Heart right ventricle (tissue), 16 donors: ENCODE measurements at places on chromosomes 4 and X. TPM values are rescaled to one million over a fixed set of nuclear protein-coding genes. Genes with fewer than 3 reads are reported as not detected.

Gene FATE1
- 0.31 TPM for total RNA-seq

Gene MAGEA2
- not detected for total RNA-seq

Gene BEX5
- total RNA-seq: 1.6 TPM

Gene ARSD
- 5.1 TPM for total RNA-seq

Gene MAGEB16
- total RNA-seq: not detected

Gene TMEM31
- not detected for total RNA-seq

Gene NPY2R
- total RNA-seq: not detected

Gene NRK
- total RNA-seq: 1.8 TPM

Gene HSD17B13
- 0.36 TPM for total RNA-seq

Gene NPFFR2
- not detected for total RNA-seq

Gene SPATA18
- total RNA-seq: 1.8 TPM

DNA sequence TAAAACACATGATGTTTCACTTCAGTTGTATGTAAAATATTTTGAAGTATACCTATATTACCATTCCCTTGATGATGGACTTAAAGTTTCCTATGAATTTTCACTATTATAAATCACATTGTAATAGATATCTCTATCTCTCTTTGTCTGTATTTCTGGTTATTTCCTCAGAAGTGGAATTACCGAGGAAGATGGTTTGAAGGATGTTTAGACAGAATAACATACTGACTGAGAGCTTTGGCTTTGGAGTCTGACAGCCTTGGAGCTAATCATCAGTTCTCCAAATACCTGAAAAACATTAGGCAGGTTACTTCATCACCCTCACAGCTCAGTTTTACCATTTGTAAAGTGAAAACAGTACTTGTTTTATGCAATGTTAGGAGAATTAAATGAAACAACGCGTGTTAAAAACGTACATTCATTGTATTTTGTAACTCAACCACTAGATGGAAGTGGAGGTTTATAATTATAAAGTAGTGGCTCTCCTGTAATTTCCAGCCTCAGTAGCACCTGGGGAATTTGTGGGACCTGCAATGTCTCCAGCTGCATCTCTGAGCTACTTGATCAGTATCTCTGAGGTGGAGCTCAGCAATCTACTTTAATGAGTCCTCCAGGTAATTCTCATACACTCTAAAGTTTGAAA is 14.3 kb downstream of the JCHAIN start:
- DNase-seq: no peak

GRCh38 chr4:102901804-102902203 is 33.0 kb downstream of the CISD2 start:
- no peak for DNase-seq

DNA sequence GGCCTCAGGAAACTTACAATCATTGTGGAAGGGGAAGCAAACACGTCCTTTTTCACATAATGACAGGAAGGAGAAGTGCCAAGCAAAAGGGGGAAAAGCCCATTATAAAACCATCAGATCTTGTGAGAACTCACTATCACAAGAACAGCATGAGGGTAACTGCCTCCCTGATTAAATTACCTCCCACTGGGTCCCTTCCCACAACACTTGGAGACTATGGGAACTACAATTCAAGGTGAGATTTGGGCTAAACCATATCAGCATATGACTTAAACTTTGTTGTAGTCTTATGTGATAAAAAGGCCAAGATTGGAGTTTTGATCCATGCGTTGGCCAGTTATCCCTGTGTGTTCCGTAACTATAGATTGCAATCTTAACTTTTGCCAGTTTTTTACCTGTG is 68.3 kb downstream of the C4orf33 start:
- DNase-seq: no peak

GRCh38 chr4:153520801-153521329 is 54.7 kb downstream of the TMEM131L start:
- no peak for DNase-seq

DNA sequence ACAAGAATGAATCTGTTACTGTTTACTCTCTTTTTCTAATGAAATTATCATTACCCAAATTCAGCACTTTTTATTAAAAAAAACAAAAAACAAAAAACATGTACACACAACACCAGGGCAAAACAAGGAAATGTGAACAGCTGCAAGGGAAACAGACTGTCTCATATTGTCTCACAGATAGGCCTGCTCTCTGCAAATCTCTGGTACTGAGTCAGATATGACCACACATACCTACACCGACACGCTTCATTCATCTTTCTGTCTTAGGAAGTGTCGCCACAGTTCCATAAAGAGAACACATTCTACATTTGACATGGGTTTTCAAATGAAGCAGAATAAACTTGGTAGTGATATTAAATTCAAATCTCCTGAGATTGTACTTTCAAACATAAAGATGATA is 92.2 kb upstream of the GPR34 start:
- DNase-seq: no peak

GRCh38 chr4:90318193-90318592 is 191.0 kb downstream of the CCSER1 start:
- no peak for DNase-seq

GRCh38 chrX:69107747-69108401 is 57.4 kb downstream of the PJA1 start:
- DNase-seq: no peak

- DNase-seq: no peak
Observed at GRCh38 chr4:95362906-95363558, 185.7 kb downstream of the UNC5C start.

GRCh38 chrX:42944381-42944998 is 166.5 kb upstream of the PPP1R2C start:
- no peak for DNase-seq

GRCh38 chr4:16783119-16783518 is 115.3 kb downstream of the LDB2 start:
- DNase-seq: no peak

- no peak for DNase-seq
Observed at GRCh38 chr4:38815885-38816782, 11.5 kb upstream of the TLR1 start.

GRCh38 chr4:124104101-124104500 is 608.4 kb downstream of the ANKRD50 start:
- DNase-seq: no peak

DNA sequence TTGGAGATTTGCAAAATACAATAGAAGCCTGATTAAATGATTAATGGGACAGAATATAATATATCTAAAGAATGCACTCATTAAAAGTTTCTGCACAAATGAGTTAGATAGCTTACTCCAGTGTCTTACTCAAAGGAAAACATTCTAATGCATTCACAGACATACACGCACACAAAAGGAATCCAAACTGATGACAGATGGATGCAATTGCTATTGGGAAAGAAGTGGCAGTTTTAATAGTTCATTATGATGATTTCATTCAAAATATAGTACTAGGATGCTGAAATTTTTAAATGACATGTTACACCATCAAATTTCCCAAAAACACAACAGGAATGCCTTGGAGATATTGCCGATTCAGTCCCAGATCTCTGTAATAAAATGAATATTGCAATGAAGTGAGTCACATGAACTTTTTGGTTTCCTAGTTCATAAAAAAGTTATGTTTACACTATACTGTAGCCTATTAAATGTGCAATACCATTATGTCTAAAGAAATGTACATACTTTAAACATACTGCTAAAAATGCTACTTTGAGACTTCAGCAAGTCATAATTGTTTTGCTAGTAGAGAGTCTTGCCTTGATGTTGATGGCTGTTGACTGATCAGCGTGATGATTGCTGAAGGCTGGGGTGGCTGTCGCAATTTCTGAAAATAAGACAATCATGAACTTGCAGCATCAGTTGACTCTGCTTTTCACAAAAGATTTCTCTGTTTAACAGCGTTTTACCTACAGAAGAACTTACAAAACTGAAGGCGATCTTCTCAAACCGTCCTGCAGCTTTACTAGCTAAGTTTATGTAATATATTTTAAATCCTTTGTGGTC is 45.6 kb downstream of the BBS12 start:
- DNase-seq: no peak

DNA sequence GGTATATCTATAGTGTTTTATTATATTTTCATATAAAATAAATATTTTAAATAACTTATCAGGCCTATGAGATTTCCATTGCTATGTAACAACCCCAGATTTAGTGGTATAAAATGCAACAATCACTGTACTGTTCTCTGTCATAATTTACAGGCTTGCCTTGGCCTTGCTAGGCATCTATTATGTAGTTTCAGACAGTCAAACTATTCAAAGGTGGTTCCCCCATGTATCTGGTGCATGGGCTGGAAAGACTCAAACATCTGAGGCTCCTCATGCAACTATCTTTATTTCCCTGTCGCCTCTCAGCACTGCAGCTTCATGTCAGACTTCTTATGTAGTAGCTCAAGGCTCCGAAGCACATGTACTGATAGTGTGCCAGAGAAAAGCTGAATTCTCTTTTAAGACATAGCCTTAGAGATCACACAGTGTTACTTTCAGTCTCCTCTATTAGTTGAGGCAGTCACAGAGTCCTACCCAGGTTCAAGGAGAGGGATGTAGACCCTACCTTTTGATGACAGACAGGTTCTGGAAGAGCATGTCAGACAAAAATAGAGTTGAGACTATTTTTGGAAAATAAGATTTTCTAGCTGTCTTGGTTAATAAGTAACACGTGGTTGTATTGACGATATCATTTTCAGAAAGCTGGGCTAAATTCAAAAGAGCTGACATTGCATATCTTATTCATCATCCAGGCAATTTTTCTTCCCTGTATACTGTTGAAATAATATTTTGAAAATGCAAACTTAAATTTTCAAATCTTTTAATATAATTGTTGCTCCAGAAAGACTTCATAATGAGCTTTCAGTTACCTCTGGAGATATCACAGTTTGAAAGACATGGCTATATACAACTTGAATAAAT is 19.4 kb downstream of the MTTP start:
- DNase-seq: no peak

- DNase-seq: no peak
Observed at GRCh38 chrX:17021851-17022604, 75.6 kb downstream of the REPS2 start.

DNA sequence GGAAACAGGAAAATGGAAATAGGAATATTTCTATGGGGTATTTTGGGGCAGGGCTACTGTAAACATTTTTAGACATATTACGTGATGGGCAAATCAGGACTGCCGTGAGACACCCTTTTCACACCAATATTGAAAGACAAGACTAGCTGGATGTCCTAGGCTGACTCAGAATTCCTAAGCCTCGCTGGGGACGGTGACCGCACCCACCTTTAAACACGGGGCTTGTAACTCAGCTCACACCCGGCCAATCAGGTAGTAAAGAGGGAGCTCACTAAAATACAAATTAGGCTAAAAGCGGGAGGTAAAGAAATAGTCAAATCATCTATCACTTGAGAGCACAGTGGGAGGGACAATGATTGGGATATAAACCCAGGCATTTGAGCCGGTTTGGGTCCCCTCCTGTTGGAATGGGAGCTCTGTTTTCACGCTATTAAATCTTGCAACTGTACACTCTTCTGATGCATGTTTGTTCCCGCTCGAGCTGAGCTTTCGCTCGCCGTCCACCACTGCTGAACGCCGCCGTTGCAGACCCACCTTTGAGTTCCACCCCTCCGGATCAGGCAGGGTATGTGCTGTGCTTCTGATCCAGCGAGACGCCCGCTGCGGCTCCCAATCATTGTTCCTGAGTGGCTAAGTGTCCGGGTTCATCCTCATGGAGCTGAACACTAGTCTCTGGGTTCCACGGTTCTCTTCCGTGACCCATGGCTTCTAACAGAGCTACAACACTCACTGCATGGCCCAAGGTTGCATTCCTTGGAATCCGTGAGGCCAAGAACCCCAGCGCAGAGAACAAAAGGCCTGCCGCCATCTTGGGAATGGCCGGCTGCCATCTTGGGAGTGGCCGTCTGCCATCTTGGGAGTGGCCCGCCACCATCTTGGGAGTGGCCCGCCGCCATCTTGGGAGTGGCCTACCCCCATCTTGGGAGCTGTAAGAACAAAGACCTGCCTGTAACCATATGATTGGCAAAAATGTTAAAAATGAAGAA is 152.6 kb downstream of the CRLF2 start:
- no peak for DNase-seq

DNA sequence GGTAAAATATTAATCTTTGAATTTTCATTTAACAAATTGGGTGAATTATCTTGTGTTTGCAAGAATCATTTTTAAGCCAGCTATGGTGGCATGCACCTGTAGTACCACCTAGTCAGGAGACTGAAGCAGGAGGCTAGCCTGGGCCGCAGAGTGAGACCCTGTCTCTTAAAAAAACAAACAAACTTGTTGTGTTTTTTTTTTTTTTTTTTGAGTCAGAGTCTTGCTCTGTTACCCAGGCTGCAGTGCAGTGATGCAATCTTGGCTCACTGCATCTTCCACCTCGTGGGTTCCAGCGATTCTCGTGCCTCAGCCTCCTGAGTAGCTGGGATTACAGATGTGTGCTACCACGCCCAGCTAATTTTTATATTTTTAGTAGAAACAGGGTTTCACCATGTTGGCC is 2.2 kb downstream of the TXLNG start:
- DNase-seq: no peak

DNA sequence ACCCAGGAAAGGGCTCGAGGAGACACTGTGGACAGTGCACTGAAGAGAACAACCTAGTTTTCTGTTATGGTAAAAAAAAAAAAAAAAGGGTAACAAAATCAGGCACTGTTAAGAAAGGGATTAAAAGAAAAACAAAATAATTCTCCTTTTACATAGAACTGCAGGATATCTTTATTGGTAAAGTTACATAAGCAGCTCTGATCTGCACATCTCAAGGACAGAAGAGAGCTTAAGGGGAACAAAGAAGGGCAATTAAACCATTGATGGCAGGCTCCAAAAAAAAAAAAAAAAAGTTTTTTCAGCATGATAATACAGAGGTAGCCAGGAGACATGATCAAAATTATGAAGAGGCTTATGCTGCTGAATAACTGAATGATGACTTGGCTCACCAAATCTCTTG is 85.0 kb downstream of the HDAC8 start:
- no peak for DNase-seq

- DNase-seq: no peak
Observed at GRCh38 chrX:6983207-6983955, 164.1 kb upstream of the STS start.

DNA sequence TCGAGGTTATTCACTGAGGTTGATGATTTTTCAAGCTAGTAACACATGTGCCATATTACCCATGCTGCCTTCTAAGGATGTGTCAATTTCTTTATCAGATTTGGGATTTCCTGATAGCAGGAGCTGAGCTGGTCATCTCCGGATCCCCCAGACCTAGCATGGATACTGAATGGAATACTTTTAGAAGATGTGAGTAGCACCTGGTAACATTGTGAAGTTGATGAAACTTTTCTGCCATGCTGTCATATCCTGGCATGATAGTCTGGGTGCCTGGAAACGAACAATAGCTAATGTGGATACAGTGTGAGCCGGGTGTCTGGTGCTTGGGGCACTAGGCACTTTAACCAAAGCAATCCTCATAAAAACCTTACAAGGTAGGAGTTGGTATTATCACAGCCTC is 11.0 kb upstream of the CYTL1 start:
- no peak for DNase-seq

GRCh38 chrX:16733013-16733412 is 13.6 kb downstream of the SYAP1 start:
- no peak for DNase-seq

DNA sequence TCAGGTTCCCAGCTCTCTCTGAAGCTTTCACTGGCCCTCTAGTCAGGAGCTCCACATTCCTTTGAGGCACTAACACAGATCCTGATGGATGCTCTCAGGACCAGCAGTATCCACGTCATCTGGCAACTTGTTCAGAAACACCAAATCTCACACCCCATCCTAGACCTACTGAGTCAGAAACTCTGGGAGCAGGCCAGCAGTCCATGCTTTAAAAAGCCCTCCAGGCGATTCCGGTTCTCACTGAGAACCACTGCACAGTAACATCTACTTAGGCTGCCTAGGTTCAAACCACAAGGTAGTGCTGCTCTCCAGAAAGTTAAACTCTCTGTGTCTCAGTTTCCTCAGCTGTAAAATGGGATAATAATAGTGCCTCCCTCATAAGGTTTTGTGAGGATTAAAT is 55.3 kb downstream of the CCDC158 start:
- no peak for DNase-seq

GRCh38 chr4:55866290-55866907 is 13.0 kb downstream of the EXOC1 start:
- no peak for DNase-seq
